ENCODE measurements at places on chromosomes 3 and 15.

DNA sequence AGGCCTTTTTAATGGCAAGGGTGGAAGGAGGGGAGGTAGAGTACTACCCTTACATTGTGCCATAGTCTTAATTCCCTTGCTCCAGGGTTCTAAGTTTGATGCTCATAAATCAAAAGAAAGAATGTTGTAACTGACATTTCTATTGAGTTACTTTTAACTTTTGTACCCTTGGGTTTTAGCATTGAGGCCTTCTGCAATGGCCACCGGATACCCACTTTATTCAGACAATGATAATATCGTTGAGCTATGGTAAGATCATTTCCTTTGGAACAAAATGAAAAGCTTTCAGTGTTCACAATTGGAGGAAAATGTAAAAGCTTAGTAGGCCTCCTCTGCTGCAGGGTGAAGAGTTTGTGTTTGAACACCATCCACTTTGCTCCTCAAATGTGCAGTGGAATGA is 16.8 kb downstream of the CGNL1 start:
- DNase-seq, result no peak

DNA sequence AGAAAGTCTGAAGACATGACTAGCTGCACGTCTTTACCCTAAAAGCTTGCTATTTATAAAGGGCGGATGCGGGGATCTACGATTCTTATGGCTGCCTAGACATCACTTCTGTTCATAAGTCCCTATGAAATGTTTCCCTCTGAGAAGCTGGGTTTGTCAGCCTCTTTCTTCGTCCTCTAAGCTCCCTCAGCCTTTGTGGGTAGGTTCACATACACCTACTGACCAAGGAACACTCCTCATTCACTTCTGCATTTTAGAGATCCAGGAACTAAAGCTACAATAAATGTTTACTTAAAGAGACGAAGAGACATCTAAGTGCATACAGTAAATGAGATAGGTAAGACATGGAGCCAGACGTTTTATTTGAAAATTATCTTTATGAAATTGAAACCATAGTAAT is 16.7 kb upstream of the RAMAC start:
- DNase-seq, result no peak

GRCh38 chr3:138944929-138945708 is 1.8 kb downstream of the FOXL2 start:
- no peak for DNase-seq

- peak; percentile 74 for DNase-seq
Observed at GRCh38 chr3:120145542-120146285, 51.5 kb upstream of the GSK3B start.

GRCh38 chr3:32281570-32282106 is 43.2 kb downstream of the CMTM8 start:
- DNase-seq, result no peak

GRCh38 chr3:46989146-46989810 is 9.8 kb downstream of the NBEAL2 start:
- no peak for DNase-seq

DNA sequence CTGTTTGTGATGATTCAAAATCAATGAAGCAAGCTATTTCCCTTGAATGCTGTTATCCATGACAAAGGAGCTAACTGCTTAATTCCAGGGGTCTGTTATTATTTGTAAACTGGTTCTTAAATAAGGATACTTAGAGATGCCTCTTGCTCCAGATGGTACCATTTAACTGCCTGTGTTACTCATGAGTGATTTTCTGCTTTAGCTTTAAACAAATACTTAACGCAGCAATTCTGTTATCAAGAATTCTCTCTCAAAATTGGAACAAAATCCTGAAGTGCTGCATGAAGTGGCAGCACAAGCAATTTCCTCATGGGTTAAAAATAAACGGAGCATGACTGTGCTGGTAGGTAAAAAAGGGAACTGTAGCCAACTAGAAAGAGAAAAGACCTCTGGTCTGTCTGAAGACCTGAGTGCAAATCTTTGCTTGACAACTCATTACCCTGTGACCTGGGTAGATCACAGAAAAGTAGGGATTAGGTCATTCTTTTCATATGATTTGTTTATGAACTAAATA is 62.5 kb upstream of the GBE1 start:
- no peak for DNase-seq

DNA sequence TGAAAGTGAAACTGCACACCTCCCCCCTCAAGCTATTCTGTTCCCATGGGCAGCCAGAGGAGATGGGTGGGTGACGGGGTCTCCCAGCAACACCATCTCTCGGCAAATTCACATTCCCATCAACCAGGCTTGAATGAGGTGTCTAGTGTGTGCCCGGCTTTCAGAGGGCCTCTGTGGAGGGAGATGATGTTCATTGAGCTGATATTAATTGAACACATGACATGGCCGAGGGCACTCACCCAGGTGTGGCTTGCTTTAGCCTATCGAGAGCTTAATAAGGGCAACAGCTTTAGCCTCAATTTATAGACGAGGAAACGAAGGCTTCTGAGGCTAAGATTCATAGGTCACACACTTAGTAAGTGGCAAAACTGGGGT is 288.0 kb downstream of the UACA start:
- DNase-seq, result no peak

- peak; percentile 78 for DNase-seq
Observed at GRCh38 chr3:151316267-151316991, at the start of gene GPR87. TSS of gene GPR87 (minus strand) at chr3:151316820. CDS start at chr3:151300100, 16,720 bp downstream.

GRCh38 chr3:24506966-24507775 is 12.5 kb upstream of the THRB start:
- DNase-seq, result peak; percentile 55

DNA sequence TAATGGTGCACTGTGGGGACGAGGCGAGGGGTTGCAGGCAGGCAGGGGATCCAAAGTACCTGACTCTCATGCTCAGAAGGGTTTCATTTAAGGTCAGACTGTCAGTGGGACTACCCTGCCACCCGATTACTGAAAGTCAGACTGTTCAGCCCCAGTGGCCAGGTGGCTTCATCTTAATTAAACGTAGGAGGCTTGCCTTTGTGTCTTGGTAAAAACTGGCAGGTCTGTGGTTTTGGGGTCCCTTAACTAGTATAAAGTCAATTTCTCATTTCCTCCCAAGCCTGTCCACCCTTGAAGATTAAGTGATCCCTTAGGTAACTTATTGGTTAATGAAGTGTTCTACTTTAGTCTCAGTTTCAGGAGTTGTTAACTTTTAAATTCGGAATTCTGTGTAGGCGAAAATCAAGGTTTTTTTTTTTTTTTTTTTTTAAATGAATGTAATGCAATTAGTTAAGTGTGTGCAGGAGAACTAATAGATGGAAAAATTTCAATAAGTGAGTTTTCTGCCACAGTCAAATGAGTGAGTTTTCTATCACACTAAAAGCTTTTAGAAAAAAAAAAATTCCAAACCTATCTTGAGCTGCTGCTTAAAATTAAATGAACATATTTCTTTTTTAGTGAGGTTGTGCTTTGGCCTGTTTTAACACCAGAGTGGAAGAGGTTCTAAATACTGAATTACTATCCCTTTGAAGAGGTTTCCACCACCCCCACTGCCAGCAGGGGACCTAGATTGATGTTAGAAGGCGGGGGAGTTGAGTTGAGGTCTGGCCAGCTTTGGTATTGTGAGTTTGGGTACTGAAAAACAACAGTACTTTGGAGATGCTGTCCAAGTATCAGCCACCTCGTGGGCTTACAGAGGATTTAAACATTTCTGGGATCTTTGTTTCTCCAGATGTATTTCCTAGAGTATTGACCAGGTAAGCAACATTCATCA is 15.2 kb downstream of the ITPR1 start:
- DNase-seq, result no peak

GRCh38 chr3:127215714-127216414 is 22.9 kb downstream of the PRR23E start:
- DNase-seq, result no peak

GRCh38 chr3:130661140-130661891 is 85.3 kb downstream of the PIK3R4 start:
- DNase-seq, result peak; percentile 73

DNA sequence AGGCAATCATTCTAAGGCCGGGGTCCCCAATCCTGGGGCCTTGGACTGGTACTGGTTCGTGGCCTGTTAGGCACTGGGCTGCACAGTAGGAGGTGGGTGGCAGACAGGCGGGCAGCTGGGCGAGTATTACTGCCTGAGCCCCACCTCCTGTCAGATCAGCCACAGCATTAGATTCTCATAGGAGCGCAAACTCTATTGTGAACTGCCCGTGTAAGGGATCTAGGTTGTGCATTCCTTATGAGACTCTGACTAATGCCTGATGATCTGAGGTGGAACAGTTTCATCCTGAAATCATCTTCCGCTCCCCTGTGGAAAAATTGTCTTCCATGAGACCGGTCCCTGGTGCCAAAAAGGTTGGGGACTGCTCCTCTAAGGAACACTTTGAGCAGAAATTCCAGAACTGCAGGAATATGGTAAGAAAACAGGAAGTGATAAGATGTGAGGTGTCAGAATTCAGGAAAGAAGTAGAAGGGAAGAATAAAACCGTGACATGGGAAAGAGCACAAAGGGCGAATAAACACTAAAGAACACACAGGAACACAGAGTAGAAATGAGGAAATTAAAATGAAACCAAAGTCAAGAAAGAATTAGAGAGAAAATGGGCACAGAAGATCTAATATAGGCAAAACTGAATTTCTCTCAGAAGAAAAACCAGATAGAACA is 57.6 kb downstream of the PDCD6IP start:
- peak; percentile 62 for DNase-seq

GRCh38 chr3:4877173-4877787 is 102.0 kb upstream of the BHLHE40 start:
- no peak for DNase-seq

DNA sequence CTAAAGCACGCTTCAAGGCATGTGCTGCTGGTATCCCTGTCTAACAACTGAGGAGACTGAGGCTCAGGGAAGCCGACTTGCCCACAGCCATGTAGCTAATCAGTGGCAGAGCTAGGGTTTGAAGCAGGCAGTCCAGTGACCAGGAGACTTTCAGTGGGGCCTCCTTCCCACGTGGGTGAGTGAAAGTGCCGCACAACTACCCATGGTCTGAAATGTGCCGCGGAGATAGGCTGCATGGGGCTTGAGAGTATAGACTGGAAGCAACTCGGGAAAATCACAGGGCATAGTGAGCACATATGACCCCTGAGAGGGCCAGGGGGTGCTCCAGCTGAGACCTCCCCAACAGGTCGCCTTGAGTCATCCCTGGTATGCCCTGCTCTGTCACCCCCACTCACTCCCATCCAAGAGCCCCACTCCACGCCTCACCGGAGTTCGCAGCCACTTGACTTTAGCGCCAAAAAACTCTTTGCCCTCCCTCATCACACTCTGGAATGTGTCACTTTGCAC is 19.1 kb downstream of the FAM174B start:
- DNase-seq, result no peak

DNA sequence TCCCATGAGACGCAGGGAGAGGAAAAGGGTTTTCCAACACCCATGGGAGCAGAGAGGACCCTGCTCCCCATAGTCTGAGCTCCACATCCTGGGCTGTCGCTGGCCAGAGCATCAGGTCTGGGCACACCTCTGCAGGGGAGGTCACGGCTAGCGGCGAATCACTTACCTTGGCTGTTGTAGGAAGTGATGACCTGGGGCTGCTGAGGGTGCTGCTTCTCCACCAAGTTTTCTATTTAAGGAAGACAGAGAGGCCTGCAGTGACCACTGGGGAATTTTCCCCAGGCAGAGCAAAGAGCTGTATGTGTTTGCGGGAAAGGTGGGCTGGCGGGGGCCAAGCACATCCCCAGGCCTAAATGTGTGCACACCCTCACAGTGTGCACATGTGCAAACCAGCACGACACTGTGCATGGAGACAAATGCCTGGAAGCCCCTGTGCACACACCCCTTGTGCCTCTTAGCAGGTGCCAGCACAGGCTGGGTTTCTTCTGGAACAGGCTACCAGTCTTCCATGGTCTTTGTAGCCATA is 7.6 kb downstream of the KY start:
- no peak for DNase-seq

DNA sequence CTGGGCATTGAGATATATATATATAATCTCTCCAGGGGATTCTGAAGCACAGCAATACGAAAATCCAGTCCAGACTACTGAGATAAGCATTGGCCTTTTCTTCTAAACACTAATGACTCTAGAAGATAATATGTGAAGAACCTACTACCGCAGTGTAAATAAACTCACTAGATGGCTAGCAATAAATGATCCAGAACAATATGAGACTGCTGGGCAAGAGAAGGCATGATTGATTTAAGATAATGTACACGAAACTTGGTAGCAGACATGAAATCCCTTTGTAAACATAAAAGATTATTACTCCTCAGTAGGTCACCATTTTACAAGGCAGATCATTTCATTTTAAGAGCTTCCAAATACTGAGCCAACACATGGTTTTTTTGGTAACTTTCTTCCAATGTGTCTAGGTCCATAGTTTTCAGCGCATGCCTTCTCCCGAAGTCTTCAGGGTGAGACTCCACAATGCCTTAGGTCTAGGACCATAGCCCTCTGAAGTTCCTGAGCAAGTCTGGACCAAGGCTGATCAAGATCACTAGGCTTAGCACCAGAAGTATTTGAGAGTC is 193.2 kb downstream of the LRRN1 start:
- DNase-seq, result no peak

GRCh38 chr15:61084944-61085367 is 144.1 kb downstream of the RORA start:
- DNase-seq, result peak; percentile 10

DNA sequence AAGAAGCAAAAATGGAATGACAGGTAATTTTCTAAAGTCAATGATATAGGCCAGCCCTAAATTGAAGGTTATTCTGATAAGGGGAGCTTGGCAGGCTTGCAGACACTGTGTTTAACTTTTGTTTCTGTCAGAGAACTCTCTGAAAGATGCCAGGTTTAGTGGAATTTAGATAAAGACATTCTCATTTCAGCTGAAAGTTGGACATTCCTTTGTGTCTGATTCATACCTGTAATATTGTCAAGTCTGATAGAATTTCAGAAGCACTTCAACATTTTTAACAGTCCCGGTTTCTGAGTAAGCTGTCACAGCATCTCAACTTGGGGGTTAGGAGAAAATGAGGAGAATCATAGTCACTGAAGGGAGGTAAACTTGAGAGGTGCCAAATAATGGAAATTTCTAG is 84.0 kb downstream of the DIPK2A start:
- DNase-seq, result peak; percentile 64

DNA sequence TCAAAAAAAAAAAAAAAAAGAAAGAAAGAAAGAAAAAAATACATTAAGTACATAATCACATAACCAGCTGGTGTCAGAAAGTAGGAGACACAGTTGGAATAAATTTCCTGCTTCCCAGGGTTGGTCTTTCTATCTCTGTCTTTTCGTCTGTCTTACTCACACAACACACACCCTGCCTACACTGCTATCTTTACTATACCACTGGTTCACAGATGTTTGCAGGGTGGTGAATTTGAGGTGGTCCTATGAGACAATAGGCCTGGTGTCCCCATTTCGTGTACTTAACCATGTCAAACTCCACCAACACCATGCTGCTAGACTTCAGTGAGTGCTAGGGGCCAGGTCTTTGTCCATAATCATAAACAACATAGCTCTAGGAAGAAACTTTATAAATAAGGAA is 17.6 kb upstream of the CD47 start:
- DNase-seq, result no peak

DNA sequence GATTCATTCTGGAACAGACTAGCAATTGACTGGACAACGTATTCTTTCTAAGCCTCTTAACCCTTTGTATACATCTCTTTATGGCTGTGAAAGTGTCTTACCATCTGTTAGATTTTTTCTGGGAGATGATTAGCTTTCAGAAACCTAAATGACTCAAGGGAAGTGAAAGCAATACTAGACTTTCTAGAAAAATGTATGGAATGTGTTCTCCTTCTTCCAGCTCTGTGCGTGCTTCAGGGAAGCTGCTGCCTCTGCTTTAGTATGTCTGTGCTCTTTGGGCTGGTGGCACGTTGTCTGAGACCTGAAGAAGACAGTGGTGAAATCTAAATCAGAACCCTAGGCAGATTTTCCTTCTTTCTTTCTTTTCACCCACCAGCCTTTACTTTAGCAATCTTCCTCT is 89.5 kb downstream of the ITPR1 start:
- DNase-seq, result peak; percentile 23

GRCh38 chr15:60421544-60421943 is 23.8 kb upstream of the ANXA2 start:
- DNase-seq, result peak; percentile 87

Data from iris pigment epithelial cell (primary cell).